ENCODE measurements at places on chromosomes 13 and 19. TPM values are rescaled to one million over a fixed set of nuclear protein-coding genes. Genes with fewer than 3 reads are reported as not detected.
A peak's percentile ranks its signal among the peaks of the same experiment; 100 is the strongest.

GRCh38 chr13:72986197-72986596 is 72.6 kb upstream of the KLF5 start:
- no peak for DNase-seq

DNA sequence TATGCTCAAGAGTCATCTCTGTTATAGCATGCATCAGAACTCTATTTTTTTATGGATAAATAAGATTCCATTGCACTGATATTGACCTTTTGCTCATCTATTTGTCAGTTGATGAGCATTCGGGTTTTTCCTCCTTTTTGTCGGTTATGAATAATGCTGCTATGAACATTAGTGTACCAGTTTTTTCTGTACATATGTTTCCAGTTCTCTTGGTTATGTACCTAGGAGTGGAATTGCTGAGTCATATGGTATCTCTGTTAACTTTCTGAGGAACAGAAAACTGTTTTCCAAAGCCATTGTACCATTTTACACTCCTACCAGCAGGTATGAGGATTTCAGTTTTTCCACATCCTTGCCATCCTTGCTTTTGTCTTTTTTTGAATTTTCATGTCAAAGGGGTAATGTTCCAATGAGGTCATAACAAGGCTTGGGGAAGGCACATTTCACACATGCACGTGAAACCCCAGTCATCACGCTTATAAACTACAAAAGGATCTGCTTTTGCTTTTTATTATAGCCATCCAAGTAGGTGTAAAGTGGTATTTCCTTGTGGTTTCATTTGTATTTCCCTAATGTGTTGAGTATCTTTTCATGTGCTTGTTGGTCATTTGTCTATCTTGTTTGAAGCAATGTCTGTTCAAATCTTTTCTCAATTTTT is 14.6 kb downstream of the KBTBD7 start:
- DNase-seq, result no peak

GRCh38 chr19:1648459-1648849 is 4.0 kb downstream of the TCF3 start:
- no peak for DNase-seq

DNA sequence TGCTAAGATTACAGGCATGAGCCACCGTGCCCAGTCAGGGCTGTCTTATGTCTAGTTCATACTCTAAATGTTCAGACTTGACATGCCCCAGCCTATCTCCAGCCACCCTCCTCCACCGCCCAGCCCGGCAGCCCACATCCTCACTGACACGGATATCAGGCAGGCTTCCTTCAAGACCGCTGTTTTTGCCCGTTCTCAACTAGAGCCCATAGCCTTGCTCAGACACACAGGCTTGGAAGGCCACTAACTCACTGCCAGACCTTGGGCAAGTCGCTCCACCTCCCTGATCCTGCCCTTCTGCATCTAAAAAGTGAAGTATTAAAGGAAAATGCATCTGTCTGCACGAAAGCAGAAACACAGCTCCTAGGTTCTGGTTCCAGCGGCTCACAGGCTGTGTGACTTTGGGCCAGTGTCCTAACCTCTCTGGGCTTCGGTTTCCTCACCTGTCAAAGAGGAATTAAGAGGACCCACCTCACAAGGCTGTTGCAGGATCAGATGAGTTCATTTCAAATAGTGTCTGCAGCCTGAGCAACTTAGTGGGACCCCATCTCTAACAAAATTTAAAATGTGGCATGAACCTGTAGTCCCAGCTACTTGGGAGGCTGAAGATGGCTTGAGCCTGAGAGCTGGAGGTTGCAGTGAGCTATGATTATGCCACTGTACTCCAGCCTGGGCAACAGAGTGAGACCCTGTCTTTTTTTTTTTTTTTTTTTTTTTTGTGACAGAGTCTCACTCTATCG is 14.5 kb upstream of the CERS4 start:
- peak; percentile 73 for DNase-seq

The USHBP1 gene
- total RNA-seq, result 0.24 TPM

The BICRA gene
- total RNA-seq, result 11.9 TPM

- no peak for DNase-seq
These were observed 51.9 kb upstream of the UQCRFS1 start for GRCh38 chr19:29264897-29265296.

- DNase-seq, result no peak
These were observed 212.5 kb downstream of the POSTN start for GRCh38 chr13:37385956-37386670.

- peak; percentile 81 for DNase-seq
These were observed 20.0 kb upstream of the ERCC1 start for GRCh38 chr19:45443462-45444317.

DNA sequence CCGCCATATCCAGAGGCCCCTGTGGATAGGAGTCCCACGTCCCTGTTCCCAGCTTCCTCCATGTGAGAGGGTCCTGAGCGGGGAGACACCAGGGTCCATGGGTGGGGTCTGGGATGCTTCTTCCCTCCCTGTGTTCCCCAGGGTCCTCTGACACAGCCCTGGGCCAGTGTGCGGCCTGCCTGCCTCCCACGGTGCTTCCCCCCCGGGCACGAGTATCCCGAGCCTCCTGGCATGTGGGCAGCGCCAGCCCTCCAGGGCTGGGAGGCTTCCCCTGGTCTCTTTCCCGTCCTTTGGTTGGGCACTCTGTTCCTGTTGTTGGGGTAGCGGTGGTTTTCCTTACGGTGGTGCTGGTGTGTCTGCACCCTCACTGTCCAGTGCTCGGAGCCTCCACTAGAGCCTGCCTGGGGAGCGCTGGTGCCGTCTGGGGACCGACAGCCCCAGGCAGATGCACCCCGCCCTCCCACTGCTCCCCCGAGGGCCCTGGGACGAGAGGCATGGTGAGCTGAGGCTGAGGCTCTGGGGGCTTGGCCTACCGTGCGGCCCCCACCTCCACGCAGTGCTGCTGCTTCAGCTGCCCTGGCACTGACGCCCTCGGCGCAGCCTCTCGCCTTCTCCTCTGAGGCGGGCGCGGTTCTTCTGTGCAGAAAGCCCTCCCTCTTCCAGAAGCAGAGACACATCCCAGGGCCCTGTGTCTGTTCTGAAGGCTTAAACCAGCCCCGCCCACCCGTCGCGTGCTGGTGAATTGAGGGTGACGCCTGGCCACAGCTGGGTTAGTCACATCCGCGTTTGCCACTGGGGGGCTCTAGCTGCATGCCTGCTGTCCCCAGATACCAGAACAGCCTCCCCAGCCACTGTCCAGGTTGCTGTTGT is 27.9 kb downstream of the PLEKHJ1 start:
- peak; percentile 35 for DNase-seq

GRCh38 chr13:94121686-94122085 is 357.8 kb downstream of the DCT start:
- no peak for DNase-seq

DNA sequence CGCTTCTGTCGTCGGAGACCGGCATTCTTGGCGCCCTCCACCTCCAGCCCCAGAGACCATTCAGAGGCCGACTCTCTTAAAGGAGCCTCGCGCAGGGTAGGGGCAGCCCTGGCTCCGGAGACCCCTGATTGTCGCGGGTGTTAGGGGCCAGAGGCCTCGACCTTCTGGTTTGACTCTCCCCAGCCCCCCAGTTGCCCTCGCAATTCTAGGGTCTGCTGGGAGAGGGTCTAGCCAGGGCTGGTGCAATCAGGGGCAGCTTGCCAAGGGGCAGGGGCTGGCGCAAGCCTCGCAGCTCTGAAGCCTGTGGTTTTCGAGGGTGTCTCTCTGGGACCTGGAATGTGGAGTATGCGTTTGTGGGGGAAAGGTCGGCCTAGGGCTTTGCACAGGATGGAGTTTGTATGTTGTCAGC is 1.6 kb upstream of the SLC7A10 start:
- DNase-seq, result no peak

DNA sequence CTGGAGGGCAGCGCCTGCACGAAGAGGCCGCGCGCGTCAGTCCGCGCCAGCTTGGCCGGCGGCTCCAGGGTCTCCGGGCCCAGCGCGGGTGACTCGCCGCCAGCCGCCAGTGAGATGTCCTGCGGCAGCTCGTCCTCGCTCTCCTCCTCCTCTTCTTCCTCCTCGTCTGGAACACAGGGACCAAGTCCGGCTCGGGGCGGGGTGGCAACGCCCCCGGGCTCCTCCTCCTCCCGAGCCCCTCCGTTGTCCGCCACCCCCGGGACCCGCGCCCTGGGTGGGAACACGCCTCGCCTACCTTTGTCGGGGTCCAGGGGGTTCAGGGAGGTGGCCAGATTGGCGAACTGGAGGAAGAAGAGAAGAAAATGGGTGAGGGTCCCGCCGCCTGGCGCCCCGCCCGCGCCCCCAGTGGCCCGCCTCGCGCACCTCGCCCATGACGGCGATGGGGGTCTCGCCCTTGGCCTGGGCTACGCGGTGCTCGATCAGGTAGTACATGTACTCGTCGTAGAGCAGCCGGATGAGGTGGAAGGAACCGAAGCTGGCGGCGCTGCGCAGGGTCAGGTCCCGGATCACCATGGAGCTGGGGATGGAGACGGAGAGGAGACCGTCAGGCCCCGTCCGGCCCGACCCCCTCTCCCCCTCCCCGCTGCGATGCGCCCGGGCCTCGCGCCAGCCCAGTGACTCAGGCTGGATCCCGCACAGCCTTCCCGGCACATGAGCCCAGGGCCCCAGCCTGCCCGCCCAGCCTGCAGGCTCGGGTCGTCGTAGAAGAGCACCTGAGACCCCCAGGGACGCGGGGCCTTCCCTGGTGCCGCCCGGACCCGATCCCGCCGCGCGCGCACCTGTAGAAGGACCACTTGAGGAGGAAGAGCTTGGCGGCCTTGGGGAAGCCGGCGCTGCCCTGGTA is 10.6 kb downstream of the DCAF15 start:
- DNase-seq, result no peak

DNA sequence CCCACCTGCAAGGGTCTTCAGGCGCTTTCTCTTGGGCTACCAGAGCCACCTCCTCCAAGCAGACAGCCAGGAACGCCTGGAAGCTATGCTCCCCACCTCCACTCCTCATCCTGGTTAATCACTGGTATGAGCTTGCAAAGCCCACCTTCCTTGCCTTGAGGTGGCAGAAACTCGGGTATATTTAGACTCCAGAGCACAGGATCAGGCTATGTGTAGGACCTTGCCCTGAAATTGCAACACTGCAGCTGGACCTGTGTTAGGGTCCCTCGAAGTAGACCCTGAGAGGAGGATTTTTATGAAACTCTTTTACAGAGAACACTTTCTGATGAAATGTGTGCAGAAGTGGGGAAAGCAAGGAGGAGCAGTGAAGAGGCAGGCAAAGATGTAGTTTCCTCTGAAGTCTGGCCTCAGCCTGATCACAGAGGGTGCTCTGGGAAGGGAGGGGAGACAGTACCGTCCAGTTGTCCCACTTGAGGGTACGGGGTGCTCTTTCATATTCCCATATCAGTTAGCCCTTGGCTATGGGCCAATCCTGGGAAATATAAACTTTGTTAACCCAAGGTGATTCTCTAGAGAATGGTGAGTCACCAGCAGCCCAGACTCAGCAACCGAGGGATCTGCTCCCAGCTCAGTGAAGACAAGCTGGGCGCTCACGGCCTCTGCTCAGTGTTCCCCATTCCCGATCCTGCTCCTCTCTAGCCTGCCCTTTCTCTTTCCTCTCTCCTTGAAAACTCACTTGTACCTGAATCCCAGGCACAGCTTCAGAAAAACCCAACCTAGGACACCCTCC is 157.9 kb downstream of the UQCRFS1 start:
- DNase-seq, result no peak

The CEACAM4 gene
- not detected for total RNA-seq

- no peak for DNase-seq
These were observed 385.2 kb downstream of the PCDH20 start for GRCh38 chr13:61030445-61030844.

DNA sequence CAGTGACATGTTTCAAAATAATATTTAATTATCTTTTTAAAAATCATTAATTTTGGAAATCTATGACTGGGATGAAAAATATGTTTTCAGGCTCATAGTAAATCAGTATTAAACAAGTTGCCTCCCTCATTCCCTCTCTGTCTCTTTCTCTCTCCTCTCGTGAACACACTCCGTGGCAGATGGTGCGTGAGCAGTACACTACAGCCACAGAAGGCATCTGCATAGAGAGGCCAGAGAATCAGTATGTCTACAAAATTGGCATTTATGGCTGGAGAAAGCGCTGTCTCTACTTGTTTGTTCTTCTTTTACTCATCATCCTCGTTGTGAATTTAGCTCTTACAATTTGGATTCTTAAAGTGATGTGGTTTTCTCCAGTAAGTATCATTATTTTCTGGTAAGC is 22.7 kb downstream of the SGCG start:
- no peak for DNase-seq

DNA sequence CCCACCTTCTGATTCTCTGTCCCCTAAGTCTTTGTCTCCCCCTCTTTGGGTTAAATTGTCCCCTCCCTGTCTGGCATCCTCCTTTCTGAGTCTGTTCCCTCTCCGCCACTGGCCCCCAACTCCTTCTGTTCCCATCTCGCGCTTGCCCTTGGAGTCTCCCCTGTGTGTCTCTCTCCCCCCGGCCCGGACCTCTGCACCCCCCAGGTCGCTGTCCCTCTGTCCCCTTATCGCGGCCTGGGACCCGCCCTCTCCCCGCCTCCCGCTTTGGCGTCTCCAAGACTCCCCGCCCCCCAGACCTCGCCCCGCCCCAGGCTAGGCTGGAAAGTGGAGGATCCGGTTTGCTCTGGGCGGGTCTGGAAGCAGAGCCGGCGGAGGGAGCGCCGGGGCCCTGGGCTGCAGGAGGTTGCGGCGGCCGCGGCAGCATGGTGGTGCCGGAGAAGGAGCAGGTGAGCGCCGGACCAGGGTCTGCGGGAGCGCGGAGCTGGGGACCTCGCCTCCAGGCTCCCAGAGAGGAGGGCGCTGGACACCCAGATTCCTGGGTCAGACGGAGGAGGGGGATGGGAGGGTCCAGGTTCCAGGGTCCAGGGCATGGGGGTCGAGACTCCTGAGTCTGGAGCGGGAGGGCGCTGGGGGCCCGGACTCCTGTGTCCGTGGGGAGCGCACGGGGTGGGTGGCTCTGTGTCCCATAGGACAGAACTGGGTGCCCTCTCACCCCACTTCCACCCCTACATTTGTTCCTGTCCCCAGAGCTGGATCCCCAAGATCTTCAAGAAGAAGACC is at the start of gene TRPM4:
Gene TRPM4 (plus strand): TSS at position 348 of the 780 bp plus-strand sequence. CDS start 75 bp downstream, at position 423.
- DNase-seq, result peak; percentile 69
